SIG-M5 (cell line): ENCODE measurements at places on chromosomes 11 and 22.
A peak's percentile ranks its signal among the peaks of the same experiment; 100 is the strongest.

DNA sequence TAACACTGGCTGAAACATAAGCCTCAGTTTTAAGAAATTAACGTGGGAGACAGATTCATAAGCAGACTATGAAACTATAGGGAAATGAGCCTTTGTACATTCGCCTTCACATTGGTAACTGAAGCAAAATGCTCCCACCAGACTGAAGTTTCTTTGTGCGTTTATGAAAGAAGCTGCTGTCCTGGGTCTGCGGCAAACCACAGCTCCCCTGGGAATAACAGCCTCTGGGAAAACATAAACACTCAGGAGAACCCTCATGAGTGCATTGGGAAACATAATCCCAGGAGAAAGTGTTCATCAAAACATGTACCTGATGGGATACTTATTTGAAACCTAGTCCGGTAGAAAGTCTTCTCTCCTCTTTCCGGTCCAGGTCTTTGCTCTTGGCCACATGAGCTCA is 193.1 kb upstream of the LARGE1 start:
- DNase-seq: no peak

DNA sequence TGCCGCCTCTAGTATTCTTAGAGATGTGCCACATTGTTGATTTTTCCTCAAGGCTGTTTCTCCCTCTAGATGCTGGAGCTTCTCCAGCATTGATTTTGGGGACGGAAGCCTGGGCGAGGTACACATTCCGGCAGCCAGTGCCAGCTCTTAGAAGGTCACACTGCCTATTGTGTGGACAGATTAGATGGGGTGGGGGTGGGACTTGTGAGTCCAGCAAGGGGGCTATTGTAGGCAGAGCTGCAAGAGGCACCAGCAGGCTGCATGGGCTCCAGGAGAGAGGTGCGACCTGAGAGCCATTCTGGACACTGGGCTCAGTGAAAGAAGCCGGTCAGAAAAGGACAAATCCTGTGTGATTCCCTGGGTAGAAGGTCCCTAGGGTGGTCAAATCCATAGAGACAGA is 12.4 kb downstream of the C11orf21 start:
- no peak for DNase-seq

DNA sequence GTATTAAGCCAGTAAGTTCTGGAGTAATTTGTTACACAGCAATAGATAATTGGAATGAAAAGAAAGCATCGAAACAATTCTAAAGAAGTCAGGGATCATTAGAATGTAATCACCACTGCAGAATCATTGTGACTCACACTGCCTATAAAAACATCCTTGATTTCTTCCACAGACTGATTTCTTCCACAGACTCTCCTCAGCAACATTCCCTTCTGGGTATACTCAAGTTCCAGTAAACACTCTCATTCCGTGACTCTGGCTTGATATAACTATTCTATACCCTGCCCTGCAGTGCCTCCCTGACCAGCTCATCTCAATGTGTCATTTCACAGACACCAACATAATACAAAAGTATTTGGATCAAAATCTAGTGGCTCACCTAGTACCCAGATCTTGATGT is 120.5 kb downstream of the BBOX1 start:
- no peak for DNase-seq

- no peak for DNase-seq
These were observed 54.0 kb downstream of the GAS2 start for GRCh38 chr11:22720457-22720856.

- peak; percentile 27 for DNase-seq
These were observed 29.1 kb downstream of the MAP6 start for GRCh38 chr11:75639762-75640181.

DNA sequence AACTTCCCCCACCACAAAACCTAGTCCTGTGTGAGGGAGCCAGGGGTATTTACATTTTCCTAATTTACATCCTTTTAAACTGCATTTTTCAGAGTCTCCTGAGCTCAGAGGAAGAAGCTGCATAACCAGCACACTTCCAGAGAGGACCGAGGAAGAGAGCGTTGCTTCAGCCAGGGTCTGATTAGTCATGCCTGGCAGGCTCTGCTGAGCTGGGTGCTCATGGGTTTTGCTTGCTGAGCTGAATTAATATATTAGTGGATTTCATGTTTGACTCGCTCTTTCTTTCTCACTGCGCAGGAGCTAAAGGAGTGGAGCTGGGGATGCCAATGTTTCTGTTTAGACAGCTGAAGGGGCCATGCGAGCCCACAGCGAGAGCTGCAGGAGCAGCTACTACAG is 539.3 kb upstream of the B3GAT1 start:
- no peak for DNase-seq

DNA sequence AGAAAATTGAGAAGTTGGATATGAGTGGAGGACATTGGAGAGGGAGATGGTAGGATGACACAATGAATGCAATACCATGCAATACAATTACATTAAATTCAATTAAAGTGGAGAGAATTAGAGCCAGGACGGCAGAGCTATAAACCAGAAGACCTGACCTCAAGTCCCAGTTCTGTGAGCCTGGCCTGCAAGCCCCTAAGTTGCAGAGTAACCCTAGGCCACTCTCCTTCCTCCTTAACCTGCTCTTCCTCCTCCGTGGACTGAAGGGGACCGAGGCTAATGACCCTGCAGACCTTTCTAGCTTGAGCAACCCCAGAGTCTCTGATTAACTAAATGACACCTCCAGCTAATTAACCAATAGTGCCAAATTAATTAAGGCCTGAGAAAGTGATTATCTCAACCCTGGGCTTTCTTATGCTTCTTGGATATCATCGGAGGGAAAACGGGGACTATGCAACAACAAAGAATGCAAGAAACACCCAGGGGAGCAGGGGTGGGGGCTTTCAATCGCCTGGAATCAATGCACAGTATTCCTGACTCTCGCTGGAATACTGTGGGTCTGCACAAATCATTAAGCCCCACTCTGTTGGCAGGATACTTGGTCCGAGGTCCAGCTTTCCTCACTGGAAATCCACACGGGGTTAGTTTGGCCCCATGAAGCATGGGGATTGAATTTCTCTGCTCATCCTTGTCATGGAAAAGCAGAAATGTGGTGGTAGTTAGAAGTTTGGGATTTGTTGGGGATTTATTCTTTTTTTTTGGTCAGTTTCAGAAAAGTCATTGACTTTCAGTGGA is 548.3 kb downstream of the MN1 start:
- no peak for DNase-seq

GRCh38 chr22:45892681-45893461 is 84.1 kb downstream of the WNT7B start:
- no peak for DNase-seq

GRCh38 chr11:67167091-67167490 is 48.0 kb downstream of the KDM2A start:
- no peak for DNase-seq

DNA sequence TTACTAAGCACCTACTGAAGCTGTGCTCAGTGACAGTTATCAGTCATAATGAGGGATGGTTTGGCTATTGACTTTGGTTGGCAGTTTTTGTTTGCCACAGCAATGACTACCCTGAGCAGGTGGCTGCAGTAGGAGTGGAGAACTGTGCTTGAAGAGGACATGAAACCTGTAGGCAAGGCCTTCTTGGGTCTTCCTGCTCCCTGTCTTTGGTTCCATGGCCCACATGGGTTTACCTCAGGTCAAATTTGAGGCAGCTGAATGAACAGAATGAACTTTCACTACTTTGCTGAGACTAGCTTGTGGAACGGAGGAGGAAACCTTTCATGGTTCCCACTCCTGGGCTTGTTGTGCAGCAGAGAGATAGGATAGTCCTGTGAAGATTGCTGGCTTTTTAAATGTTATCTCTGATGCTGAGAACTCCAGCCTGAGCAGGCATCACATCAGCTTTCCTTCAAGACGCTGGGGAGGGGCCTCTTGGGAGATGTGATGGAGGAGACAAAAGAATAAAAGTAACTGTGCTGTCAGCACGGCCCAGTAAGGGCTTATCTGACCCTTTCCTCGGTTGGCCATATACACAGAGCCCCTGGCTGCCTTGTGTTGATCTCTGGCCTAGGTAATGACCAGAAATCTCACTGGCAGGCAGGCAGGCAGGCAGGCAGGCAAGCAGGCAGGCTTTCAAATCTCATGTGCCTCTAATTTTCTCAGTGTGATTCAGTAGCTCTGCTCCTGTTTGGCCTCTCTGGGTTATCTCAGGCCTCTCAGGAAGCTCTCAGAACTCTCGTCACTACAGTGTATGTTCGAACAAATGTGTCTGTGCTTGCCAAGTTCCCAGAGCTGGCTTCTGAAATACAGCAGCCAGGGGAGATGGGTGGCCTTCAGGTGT is 12.0 kb downstream of the STIM1 start:
- DNase-seq: no peak

- DNase-seq: no peak
These were observed 45.3 kb downstream of the MED15 start for GRCh38 chr22:20552443-20553401.

DNA sequence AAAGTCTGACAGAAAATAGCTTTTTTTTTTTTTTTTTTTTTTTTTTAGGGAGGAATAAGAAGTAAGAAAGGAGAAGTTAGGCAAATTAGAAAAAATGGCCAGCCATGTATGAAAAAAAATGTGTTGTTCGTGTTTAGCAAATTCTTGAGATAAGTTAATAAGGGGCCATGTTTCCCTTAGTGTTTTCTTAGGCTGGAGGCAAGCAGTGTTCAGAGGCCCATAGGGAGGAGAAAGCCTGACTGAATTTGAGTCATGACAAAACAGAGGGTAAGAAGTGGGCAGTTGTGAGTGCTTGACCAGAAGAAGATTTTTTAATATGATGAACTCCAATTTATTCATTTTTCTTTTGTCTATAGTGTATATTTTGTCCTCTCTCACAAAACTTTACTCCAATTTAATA is 766.4 kb downstream of the FAM181B start:
- no peak for DNase-seq

DNA sequence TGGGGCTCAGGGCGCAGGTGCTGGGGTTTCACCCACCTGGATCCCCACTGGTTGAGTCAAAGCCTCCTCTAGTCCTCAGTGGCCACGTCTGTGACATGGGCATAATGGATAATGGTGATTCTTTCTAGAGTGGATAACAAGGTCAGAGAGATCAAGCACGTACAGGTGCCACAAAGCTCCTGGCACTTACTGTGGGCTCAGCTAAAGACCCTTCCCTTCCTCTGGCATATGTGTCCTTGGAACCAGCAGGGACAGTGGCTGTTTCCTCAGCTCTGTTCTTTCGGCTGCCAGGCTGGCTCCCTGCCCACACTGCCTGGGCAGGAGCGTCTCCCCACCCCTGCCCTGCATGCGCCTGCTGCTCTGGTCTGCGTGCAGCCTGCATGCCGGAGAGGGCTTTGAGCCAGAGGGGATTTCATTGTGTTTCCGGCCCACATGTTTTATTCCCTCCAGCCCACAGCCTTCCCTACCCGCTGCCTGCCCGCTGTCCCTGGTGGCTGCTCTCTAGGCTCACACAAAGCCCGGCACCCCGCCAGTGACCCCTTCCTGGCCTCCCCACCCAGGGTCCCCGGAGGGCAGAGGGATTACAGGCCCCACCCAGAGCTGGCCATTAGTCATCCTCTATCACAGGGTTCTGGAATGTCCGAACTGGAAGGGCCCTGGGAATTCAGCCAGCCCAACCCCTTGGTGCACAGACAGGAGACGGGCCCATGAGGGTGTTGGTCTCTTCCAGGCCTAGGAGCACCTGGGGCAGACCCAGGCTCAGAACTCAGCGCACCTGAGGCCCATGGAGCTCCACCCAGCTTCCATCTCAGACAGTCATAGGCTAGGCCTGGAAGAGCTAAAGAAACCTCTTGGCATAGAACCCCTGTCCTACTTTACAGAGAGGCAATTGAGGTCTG is 55.3 kb upstream of the GCAT start:
- DNase-seq: no peak

DNA sequence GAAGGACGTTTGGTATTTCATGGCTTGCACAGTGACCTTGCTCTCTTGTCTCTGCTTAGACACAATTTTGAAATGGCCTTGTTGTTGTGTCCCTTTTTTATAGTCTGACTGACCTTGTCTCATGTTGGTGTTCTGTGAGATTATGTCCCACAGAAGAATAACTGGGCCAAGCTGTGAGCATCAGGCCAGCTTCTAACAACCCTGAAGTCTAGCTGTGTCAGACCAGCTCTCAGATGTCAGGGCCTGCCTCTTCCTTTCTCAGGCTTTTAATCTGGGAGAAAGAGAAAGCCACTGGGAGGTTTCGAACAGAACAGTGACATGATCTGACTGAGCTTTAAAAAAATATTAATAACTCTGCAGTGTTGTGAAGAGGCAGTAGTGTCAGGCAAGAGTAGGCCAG is 2.0 kb upstream of the UEVLD start:
- no peak for DNase-seq

DNA sequence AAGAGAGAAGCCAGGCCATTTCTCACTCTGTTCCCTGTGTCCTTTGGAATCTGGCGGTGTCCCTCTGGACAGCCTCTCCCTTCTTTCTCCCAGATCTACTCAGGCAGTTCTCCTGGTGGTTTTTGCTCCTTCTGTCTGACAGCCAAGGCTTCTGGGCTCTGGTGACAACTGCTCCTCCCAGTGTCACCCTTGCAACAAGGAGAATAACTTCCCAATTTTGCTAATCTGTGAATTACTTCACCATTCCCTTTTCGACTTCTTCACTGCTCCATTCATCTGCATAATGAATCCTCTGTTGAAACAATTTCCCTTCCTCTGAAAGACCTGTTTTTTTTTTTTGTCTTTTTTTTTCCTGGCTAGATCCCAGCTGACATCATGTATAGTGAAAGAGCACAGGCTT is 56.3 kb upstream of the PDE3B start:
- no peak for DNase-seq

- DNase-seq: no peak
These were observed 436.7 kb downstream of the BRD1 start for GRCh38 chr22:49390954-49391353.

DNA sequence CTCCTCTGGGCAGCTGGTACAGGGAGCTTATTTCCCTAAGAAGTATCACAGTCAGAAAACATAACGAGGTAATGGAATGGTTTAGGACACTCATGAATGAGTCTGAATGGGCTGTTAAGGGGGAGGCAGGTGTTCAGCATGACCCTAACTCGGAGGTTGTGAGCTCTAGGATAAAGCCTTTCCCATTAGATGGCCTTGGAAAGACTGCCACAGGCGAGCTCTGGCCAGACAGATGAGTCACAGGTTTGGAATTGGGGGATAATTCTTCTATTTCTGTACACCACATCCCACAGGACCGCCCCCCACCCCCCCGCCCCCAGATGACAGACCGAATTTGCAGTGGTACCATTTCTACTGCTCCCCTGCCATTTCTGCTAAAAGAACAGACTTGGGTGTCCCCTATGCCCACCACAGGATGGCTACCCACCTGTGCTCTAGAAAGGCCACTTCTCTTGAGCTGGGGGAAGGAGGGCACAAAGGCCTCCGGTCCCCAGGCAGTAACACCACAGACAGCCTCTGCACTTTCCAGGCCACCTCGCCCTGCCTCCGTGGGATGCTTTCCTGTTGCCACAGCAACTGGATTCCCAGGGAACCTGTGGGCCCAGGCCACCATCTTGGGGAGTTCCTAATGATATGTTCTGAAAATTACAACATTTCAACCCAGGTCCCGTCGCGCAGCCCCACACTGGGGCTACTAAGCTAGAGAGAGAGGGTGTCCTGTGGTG is 76.7 kb downstream of the TRIM29 start:
- DNase-seq: no peak

DNA sequence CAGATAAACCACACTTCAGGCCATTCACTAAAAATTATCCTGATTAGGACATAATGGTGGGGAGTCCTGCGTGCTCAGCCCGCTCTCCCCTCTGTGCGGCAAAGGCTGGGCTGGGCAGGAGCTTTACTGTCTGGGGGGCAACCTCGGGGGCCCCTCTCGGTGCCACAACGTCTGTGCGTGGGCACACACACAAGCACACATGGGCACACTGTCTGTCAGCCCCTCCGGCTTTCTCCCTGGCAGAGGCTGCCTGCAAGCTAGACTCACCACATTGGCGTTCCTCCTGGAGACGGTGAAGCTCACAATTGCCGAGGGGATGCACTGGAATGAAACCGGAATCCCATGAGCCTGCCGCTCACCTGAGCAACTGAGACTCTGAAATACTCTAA is 5.2 kb downstream of the MLC1 start:
- no peak for DNase-seq
